GM12891 (cell line): ENCODE measurements at places on chromosomes 2 and 18.
A peak's percentile ranks its signal among the peaks of the same experiment; 100 is the strongest.

GRCh38 chr18:67766930-67767329 is 250.4 kb upstream of the DSEL start:
- DNase-seq = no peak

DNA sequence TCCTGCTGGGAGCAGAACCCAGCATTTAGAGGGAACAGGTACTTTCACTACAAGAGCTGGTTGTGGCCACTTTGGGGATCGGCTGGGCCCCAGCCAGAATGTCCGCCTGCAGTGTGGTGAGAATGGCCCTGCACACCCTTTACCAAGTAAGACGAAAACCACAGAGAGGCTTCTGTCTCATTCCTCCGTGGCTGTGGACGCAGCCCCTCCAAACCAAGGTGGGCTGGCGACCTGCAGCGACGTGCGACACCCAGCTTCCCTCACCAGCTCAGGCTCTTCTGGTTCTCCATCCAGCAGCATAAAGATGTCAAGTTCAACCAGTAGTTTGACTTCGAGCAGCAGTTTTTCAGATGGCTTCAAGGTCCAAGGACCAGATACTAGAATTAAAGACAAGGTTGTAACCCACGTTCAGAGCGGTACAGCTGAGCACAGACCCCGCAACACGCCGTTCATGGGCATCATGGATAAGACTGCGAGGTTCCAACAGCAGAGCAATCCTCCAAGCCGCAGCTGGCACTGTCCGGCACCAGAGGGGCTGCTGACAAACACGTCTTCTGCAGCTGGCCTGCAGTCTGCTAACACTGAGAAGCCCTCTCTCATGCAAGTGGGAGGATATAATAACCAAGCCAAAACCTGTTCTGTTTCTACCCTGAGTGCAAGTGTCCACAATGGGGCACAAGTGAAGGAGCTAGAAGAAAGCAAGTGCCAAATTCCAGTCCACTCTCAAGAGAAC is 56.2 kb downstream of the WDSUB1 start:
- no peak for DNase-seq

GRCh38 chr2:178397002-178397605 is 53.9 kb downstream of the PRKRA start:
- DNase-seq = no peak

GRCh38 chr2:33277002-33277426 is 199.4 kb upstream of the RASGRP3 start:
- no peak for DNase-seq

GRCh38 chr2:178256382-178257042 is 62.2 kb downstream of the OSBPL6 start:
- no peak for DNase-seq

DNA sequence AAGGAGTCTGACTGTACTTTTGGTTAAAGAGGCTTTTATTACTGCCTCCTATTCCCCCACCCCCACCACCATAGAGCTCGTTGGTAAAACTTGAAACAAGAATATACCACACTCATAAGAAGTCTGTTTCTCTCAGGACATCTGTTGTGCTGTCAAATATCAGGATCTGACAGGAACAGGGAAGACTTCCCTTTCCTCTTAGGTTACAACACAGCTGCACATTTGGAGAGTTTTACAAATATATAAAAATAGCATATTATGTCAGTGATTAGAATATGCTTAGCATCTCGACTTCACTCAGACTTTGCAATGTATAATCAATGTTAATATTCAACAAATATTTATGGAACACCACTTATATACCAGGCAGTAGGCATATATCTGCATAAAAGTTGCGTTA is 439.6 kb upstream of the REG3G start:
- no peak for DNase-seq

DNA sequence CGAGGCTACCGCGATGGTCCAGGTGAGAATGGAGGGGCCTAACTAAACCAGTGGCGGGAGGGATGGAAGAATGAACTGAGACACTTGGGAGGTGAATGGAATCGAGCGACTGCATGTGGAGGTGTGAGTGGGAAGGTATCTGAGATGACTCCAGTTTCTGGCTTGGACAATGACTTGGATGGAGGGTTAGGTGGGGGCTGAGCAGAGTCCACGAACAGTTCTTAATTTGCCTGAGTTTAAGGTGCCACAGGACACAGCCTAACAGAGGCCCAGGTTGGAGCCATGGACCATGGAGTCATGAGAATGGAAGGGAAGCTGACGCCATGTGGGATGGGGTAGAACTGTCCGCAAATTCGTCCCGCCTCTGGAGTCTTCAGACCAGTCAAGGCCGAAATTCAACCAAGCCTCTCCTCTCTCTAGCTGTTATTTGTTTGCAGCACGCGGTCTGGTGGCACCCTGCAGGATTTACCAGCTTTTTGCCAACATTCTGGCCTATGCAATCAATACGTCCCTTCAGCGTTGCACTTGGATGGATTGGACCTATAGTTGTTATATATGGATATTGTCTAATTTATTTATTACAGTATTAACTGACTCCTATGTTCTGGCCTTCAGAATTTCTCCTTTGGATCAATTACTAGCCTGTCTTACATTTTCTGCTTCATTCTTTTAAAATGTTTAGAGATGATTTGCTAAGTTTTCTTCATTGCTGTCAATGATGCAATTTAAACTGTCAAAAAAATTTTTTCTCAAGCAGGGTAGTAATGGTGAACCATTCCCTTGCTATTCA is 940 bp upstream of the BOLA3 start:
- DNase-seq = no peak

GRCh38 chr18:44840058-44840790 is 159.5 kb downstream of the SETBP1 start:
- no peak for DNase-seq

- DNase-seq = no peak
Measured at GRCh38 chr2:25343187-25343825, 1.6 kb upstream of the DNMT3A start.

- DNase-seq = no peak
Measured at GRCh38 chr2:153871231-153872221, at the start of gene GALNT13. GALNT13 (plus strand) TSS chr2:153871922.

GRCh38 chr2:46827274-46828134 is 88.1 kb downstream of the MCFD2 start:
- no peak for DNase-seq

- peak; percentile 39 for DNase-seq
Measured at GRCh38 chr2:233349005-233349998, 5.0 kb upstream of the DGKD start.

GRCh38 chr18:25798046-25798445 is 292.4 kb downstream of the SS18 start:
- DNase-seq = no peak

GRCh38 chr2:14816069-14817060 is 183.8 kb downstream of the LRATD1 start:
- no peak for DNase-seq

GRCh38 chr2:149430743-149431736 is 100.7 kb downstream of the LYPD6 start:
- DNase-seq = no peak

- DNase-seq = no peak
Measured at GRCh38 chr2:102301867-102302362, 9.4 kb upstream of the IL1RL1 start.

- DNase-seq = peak; percentile 34
Measured at GRCh38 chr2:45935791-45936622, 284.5 kb downstream of the PRKCE start.

- DNase-seq = no peak
Measured at GRCh38 chr2:112001136-112001715, 53.8 kb upstream of the TMEM87B start.

GRCh38 chr2:100544911-100545596 is 17.7 kb upstream of the PDCL3 start:
- no peak for DNase-seq

- no peak for DNase-seq
Measured at GRCh38 chr2:10389573-10389972, 58.6 kb downstream of the ODC1 start.

DNA sequence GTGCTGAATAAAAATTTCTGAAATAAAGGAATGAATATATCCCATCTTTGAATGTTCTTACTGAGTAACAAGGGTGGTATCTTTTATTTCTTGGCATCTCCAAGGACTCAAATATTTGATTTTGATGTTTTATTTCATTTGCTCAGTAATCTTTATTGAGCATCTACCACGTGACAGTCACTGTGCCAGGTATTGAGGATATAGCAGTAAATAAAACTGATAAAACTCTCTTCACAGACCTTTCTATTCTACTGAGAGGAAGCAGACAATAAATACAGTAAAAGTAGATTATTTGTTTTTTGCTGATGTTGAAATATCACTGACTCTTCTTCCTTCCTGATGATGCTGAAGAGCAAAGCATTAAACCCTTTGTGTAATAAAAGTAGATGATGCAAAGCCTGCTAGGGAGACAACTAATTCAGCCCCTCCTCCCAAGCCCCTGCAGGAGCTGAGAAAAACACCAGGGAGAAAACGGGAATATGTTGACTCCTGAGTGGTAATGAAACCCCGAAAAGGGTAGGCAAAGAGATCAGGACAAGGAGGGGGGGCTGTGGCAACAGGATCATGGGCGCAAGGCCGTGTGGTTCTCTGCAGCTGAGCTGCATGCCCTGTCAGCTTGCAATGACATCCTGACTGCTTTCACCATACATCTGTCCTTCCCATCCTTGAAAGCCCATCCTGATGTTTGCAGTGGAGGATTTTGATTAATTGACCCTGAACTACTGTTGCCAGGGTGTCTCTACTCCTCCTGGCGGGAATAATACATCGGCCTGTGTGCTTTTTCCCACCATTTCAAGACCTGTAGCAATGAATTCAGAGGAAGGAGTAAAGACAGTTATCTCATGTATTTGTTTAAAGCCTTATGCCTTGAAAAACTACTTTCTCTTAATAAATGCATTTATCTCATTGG is 117.4 kb downstream of the EML6 start:
- no peak for DNase-seq

DNA sequence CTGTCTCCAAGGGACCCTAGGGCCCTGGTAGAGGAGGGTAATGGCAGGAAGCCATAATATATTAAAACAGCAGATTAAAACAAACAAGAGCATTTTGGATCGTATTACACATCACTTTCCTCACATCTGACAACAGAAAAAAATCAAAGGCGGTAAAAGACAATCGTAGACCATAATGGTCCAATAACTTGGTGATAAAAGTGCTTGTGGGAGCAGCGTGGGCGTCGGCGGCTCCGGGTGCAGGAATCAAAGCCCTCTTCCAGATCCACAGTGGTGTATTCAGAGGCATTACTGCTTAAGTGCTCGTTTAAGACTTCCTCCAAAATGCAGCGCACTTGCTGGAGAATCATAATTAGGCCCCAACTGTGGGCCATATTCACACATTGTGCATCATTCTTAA is 68.0 kb downstream of the FECH start:
- DNase-seq = no peak

DNA sequence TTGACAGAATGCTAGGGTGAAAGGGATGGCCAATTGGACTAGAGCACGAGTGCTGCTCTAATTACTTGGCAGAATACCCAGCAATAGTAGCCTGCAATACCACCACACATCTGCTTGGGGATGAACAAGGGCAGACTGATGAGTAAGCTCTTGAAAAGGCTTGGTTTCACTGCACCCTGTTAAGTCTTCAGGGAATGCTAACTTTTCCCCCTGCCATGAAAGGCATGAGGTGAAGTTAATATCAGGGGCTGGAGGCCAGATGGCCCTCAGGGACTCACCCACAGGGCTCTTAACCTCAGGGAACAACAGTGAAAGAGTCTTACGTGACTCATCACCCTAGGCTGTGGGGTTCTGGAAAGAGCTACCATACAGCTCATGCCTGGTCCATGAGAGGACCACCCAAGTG is 51.7 kb upstream of the MYL1 start:
- DNase-seq = no peak

- no peak for DNase-seq
Measured at GRCh38 chr2:147442816-147443215, 402.0 kb upstream of the ACVR2A start.

GRCh38 chr2:115161081-115161770 is 718.8 kb downstream of the DPP10 start:
- no peak for DNase-seq

DNA sequence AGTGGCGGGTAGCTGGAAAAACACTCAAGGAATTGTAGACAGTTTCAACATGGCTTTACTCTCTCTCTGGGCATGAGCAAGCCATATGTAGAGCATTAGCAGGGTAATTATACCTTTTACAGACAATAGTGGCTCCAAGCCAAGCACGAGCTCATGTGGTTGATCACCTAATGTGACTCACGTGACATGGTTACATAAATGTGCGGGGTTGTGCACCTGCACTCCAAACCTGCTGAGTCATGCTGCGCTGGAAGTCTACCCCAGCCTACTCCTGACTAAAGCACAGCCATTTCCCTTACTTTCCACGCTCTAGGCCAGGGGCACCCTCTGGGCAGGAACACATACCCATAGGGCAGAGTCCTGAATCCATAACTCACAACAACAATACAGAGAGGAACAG is 232.8 kb downstream of the MBD5 start:
- no peak for DNase-seq

DNA sequence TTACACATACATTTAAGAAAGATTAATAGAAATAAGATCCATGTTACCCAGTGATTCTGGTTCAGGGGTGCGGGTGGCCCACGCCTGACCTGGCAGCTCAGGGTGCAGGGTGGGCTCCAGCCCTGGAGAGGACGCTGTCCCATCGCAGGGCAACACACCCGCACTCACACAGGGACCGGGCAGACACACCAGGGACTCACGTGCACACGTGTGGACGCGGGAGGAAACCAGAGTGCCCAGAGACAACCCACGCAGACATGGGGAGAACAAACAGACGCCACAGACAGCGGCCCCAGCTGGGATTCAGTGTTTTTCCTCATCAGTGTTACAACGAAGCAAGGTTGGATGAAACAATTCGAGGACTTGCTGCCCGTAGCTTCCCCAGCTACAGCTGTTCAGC is 8.4 kb upstream of the ALLC start:
- DNase-seq = no peak

- no peak for DNase-seq
Measured at GRCh38 chr18:67104700-67105284, 411.7 kb downstream of the DSEL start.

DNA sequence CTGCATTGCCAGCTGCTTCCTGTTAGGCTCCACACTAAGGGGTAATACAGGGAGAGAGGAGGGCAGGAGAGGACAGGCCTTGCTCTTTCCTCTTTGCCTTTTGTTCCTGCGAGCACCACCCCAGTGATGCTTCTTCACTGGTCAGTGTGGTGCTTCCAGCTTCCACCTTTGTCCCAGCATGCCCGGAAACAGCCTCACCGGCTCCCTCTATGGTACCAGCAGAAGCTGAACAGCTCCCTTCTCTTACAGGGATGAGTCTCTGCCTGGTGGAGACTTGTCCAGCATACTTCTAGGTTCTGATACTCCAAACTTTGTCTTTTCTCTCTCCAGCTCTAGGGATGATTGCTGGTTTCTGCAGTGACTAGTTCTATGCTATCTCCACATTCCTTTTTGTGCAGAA is 413.3 kb downstream of the TSN start:
- DNase-seq = no peak

DNA sequence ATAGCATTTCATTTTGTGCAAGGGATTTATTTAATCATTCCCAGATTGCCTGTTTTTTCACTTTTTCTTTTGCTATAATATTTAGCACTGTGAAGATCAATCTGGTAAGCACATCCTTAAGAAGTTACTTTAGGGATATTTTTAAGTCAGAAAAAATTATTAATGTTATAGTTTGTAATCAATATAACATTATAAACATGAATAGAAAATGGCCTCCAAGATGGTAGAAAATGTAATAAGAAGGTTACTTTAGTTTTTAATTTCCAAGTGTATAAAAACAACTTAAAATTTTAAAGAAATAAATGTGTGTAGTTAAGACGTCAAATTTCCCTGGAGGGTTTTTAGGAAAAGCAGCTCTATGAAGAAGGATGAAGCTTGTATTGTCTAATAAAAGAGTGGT is 81.9 kb upstream of the SERPINE2 start:
- no peak for DNase-seq

GRCh38 chr18:474416-474815 is 26.1 kb downstream of the COLEC12 start:
- no peak for DNase-seq

GRCh38 chr2:113370030-113370429 is 67.5 kb upstream of the ZNG1B start:
- no peak for DNase-seq
